ENCODE measurements at places on chromosomes 5 and 9. TPM values are rescaled to one million over a fixed set of nuclear protein-coding genes. Genes with fewer than 3 reads are reported as not detected.
A peak's percentile ranks its signal among the peaks of the same experiment; 100 is the strongest.

DNA sequence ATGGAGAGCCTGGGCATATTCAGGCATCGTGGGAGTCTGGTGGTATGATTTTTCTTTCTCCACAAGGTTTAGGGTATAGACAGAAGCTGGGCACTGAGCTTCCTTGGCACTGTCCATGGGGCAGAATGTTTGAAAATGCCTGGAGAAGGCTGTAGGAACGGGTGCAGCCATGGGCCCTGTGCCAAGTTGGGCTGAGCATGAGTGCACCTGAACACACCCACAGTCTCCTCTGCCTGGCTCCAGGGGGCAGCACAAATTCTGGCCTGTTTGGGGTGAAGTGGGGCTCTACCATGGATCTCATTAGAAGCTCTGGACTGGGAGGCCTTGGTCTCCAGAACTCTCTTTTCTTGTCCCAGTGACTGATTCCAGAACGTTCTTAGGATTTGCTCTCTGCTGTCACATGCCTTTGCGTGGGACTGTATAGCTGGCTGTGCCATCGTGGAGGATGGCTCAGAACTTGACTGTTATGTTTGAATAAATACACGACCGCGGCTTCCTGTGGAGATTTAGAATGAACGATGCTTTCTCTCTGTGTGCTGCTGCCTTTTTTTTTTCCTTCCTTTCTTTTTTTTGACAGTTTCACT, 229.8 kb downstream of the FANCC start:
- peak; percentile 62 for DNase-seq

GARIN3 gene
- total RNA-seq, result not detected

DNA sequence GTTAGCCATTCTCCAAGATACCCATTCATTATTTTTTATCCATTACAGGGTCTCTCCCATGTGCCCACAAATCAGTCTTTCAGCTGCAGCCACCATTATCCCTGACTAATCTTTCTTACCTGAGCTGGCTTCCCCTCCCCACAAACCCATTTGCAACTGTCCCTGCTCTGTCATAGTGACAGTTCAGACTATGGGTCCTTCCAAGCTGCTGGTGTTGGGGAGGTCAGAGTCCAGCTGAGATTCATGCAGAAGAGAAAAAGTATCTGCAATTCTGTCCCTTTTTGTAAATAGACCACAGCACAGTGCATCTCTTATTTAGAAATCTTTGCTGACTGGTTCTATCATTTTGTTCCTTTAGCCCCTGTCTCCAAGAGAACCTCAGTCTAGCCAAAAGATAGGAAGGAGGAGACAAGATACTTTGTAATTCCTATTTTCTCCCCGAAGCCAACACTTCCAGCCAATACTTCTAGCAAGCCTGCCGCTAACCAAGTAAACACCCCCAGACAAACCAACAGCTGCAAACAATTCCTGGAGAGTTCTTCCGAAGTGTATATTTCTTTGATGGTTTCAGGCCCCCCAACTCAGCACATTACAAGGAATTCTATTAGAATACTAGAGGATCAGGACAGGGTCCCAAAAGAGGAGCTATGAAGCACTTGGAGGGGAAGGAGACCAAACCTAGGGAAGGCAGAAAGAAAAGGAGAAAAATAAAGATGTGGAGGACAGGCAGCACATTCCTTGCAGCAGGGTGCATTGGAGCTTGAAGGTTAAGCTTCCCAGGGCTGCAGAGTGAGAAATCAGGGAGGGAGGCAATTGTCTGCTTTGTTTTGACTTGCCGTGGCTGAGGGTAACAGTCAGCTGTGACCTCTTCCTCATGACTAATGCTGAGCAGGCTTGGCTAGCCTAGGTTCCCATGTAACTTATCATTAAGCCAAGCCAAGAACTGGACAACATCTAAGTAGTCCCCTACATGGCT, 148.5 kb downstream of the SGCD start:
- DNase-seq, result peak; percentile 58

SHISAL2B gene
- total RNA-seq, result not detected

- peak; percentile 73 for DNase-seq
Observed at GRCh38 chr5:68216245-68217046, 890 bp downstream of the PIK3R1 start.

AHRR gene
- 5.1 TPM for total RNA-seq

DNA sequence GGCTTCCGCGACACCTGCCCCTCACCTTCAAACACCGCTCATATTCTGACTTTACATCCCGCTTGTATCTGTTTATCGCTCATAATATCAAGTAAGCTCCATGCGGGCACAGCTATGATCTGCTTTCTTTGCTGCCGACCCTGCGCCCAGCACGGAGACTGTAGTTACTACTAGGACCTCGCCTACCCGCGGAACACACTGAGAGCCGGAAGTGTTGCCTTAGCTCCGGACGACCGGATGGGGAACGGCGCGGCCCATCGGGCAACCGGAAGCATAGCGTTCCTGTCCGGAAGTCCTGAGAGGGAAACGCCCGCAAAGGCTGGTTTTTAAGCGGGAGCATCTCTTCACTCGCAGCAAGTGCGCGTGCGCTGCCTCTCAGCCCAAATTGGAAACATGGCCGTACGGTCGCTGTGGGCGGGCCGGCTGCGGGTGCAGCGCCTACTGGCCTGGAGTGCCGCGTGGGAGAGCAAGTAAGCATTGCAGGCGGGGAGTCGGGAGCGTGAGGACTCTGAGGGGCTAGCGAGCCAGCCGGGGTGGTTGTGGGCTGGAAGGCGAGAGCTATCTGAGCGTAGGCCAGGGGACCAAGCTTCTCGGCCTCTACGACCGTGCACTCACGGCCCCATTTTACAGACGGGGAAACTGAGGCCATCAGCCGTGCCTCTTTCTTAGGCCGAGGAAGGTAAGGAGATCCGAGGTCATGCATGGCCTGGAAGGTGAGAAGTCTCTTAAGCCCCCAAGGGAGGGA, at the start of gene GRPEL2:
GRPEL2 (plus strand) TSS at position 353 of the 745 bp plus-strand sequence; CDS start at position 394, 41 bp downstream.
- peak; percentile 96 for DNase-seq

- DNase-seq, result no peak
Observed at GRCh38 chr5:41176952-41177351, 36.4 kb downstream of the C6 start.

- DNase-seq, result no peak
Observed at GRCh38 chr5:157369507-157369906, 90.5 kb upstream of the NIPAL4 start.

GRCh38 chr5:116340799-116341198, 233.8 kb downstream of the SEMA6A start:
- no peak for DNase-seq

DNA sequence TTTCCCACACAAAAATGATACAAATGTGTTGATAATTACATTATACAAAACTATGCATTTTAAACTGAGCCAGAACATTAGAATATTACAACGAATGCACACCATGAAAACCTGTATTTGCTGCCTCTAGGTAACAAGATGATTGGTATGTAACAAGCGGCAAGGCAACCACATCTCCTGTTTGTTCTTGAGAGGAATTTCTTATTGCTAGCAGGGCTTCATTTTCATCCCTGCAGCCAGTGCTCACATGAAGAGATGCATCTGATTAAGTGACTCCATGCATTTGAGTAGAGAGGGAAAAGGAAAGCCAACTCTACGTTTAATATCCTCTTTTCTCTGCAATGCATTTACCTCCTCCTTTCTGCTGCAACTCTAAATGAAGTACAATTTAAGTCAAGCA, 36.6 kb downstream of the FRMD3 start:
- no peak for DNase-seq

DNA sequence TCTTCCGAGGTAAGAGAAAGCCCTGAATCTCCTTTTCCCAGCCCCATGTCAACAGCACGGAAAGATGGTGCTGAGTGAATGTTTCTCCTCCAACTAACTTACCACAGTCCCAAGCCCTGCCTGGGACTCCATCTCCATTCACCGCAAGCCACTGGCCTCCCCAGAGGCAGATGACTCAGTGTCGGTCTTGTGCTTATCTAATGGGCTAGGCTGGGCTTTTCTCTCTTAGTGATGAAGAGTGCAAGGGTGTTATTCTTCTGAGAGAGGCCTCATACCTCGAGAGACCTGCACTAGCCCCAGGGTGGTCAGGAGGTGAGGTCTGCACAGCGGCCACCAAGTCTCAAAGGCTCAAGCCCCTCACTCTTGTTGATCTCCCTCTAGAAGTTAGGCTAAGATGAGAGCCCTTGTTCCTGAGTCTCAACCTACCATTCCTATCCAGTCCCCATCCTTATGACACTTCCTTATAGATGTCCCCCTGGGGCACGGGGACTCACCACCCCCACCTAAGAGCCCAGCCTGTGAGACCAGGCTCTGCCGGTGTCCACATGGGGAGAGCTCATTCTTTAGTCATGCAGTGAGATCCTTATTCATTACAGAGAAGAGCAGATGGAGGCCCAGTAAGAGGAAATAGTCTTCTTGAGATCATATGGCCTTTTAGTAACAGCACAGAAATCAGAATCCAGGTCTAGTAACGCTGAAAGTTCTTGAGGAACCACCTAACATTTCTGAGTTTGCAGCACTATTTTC, 127.0 kb downstream of the SAXO1 start:
- no peak for DNase-seq

GRCh38 chr9:92774274-92774673, 9.6 kb upstream of the BICD2 start:
- no peak for DNase-seq

- DNase-seq, result no peak
Observed at GRCh38 chr9:131478421-131478868, 24.3 kb upstream of the POMT1 start.

RRAGA gene
- 85.2 TPM for total RNA-seq

DNA sequence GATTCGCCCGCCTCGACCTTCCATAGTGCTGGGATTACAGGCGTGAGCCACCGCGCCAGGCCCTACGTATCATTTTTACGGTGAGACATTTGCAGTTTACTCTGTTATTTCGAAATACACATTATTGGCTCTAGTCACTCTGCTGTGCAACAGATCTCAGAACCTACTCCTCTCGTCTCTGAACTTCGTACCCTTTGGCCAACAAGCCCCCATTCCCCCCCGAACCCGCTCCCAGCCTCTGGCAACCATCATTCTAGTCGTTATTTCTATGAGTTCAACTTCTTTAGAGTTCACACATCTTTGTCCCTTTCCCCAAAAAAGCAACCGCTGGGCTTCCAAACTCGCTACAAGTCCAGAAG, 735 bp downstream of the PTGR1 start:
- no peak for DNase-seq

DNA sequence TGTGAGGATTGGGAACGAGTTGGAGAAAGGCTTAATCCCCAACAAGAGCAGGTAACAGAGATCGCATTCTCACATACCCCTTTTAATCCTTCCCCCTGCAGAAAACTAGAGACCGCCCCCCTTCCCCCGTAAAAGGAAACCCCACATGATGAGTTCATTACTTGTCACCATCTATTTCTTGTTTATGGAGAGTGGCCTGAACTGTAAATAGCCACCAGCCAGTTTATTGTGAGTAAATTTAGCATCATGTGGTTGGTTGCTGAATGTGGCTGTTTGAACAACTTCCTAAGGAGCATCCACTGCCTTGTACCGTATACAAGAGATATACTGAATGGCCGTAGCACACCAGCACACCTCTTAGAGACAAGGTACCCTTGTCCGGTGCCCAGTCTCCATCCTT, 62.1 kb downstream of the TJP2 start:
- no peak for DNase-seq

ZNF367 gene
- total RNA-seq, result 1.6 TPM

GRCh38 chr9:13190040-13190439, 89.5 kb downstream of the MPDZ start:
- no peak for DNase-seq

- DNase-seq, result no peak
Observed at GRCh38 chr9:7103367-7103766, 345.6 kb downstream of the KDM4C start.

OTP gene
- total RNA-seq, result not detected

GRCh38 chr5:134426361-134426760, 14.7 kb upstream of the CDKN2AIPNL start:
- no peak for DNase-seq

- no peak for DNase-seq
Observed at GRCh38 chr5:101362067-101362466, 459.0 kb upstream of the ST8SIA4 start.

- DNase-seq, result no peak
Observed at GRCh38 chr9:4748612-4749011, 7.6 kb upstream of the AK3 start.

POC5 gene
- total RNA-seq, result 11.7 TPM

CNTNAP3B gene
- total RNA-seq, result 20.4 TPM

DNA sequence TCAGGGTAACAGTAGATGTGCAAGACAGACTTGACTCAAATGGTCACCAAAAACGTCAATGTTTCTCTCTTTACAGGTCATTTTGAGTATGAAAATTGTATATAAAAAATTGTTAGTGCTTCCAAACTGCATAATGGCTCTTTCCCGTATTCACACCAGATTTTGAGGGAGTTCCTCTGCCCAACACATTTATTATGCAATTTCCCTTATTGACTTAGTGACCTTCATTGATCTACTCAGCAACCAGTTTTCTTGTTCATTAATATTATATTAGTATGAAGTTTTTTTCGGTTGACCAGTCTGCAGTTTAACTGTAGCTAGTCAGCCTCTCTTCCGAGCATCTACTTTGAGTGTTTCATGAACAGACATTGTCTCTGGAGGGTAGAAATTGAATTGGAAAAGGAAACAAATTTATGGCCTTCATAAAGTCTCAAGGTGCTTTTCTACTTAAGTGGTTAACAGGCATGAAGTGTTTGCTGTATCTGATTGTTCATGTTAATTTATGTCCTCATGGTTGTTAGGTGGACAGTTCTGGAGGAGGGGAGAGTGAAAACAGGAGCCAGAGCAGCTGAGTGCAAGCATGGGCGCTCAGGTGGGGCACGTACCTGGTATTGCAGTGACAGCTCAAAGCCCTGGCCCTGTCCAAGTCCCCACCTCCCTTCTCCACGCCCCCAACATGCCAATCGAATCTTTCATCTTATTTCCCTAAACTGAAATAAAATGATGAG, 240.2 kb downstream of the RFK start:
- DNase-seq, result no peak

- no peak for DNase-seq
Observed at GRCh38 chr9:130107955-130108354, 54.2 kb downstream of the GPR107 start.

DNA sequence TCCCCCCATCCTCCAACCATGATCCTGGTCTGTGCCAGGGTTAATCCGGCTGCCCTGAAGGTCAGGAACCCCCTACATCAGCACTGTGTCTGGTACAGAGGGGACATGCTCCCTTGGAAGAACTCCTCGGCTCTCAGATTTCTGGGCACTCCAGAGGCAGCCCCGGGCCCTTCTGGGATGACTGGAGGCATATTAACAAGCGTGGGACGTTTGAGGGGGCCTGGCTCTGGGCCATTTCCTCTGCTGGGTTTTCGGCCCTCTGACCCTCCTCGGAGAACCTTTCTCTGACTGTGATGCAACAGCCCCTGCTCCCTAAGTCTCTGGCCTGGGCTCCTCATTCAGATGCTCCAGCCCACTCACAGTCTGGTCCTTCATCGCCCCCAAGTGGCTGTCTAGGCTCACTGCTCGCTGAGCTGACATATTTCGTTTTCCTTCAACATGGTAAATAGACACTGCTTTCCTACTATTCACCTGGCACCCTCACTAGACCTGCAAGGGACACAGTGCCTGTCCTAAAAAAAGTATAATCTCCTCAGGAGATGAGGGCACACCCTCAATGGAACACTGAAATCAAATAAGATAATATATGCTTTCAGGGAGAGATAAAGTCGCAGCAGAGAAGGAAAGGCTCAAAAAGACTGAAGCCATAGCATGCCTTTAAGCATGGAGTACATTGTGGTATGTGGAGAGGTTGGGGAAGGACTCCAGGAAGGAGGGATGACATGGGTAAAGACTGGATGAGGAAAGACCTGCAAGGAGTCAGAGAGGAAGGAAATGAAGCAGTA, 404.7 kb upstream of the TRPC7 start:
- peak; percentile 73 for DNase-seq

- no peak for DNase-seq
Observed at GRCh38 chr9:138038244-138038671, 160.7 kb downstream of the CACNA1B start.

HTR4 gene
- total RNA-seq, result 0.13 TPM
